Activated CD4-positive, alpha-beta T cell treated with anti-CD3 and anti-CD28 coated beads, Interleukin-2, amount 50 U/mL, for 16 hours (primary cell): ENCODE measurements at places on chromosomes 2 and 18.

DNA sequence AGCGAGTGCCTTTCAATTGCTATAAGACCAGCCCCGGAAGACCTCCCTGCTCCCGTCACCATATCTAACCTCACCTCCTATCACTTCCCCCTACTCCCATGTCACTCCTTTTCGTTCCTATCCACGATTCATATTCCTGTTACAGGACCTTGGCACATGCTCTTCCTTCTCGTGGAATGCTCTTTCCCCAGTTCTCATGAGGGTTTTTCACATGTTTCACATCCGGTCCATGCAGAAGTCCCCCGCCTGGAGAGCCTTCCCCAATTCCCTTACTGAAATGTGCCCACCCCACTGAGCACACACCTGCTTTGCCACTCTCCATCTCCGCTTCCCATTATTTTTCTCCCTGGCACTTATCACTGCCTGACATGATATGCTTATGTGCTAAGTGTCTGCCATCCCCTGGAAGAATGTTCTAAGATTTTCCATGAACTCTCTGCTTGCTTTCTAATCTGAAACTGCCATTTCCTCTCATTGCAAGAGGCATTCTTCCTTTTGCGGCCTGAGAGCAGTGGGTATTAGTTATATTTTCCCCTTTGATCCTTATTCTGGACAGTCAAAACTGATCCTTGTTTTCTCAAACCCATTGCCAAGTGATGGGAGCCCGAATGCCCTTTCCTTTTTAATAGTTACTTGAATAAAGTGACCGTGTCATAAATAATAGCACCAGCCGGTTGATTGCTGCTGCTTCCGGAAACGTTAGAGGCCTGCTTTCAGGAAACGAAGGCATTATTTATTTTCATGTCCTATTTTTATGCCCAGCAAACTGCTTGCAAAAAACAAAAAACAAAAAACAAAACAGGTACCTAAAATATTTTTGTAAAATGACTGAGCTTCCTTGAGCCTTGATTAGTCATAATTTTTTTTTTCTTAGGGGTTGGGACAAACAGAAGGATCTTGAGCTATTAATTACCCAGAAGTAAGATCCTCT is 127.9 kb downstream of the ZNF532 start:
- no peak for DNase-seq

- no peak for DNase-seq
These were observed 111.7 kb downstream of the PTPRM start for GRCh38 chr18:7678801-7679200.

GRCh38 chr18:75916624-75916982 is 489.1 kb upstream of the SMIM21 start:
- DNase-seq = no peak

- no peak for DNase-seq
These were observed 65.6 kb upstream of the RAB6C start for GRCh38 chr2:129913695-129914495.

- peak; percentile 24 for DNase-seq
These were observed 491 bp downstream of the L3MBTL4 start for GRCh38 chr18:6414118-6414722.

DNA sequence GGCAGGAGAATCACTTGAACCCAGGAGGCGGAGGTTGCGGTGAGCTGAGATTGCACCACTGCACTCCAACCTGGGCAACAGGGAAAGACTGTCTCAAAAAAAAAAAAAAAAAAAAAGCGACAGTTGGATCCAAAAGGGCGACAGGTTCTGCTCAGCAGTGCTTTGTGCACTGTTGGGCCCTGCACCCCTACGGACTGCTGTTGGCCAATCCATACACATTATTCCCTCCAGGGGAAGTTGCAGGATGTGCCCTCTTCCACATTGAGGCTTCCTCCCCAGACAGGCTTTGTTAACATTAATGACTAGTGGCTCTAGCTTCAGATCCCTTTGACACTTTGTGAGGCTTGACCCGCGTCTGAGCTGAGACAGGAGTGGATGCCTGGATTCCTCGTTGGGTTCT is 9.4 kb downstream of the NT5DC4 start:
- no peak for DNase-seq

GRCh38 chr2:167637741-167638140 is 609.7 kb downstream of the STK39 start:
- DNase-seq = no peak

- no peak for DNase-seq
These were observed 8.2 kb downstream of the CTDP1 start for GRCh38 chr18:79687806-79688205.

GRCh38 chr2:159249990-159250715 is 36.4 kb downstream of the WDSUB1 start:
- DNase-seq = peak; percentile 5
